ENCODE measurements at places on chromosomes 6 and 20.

DNA sequence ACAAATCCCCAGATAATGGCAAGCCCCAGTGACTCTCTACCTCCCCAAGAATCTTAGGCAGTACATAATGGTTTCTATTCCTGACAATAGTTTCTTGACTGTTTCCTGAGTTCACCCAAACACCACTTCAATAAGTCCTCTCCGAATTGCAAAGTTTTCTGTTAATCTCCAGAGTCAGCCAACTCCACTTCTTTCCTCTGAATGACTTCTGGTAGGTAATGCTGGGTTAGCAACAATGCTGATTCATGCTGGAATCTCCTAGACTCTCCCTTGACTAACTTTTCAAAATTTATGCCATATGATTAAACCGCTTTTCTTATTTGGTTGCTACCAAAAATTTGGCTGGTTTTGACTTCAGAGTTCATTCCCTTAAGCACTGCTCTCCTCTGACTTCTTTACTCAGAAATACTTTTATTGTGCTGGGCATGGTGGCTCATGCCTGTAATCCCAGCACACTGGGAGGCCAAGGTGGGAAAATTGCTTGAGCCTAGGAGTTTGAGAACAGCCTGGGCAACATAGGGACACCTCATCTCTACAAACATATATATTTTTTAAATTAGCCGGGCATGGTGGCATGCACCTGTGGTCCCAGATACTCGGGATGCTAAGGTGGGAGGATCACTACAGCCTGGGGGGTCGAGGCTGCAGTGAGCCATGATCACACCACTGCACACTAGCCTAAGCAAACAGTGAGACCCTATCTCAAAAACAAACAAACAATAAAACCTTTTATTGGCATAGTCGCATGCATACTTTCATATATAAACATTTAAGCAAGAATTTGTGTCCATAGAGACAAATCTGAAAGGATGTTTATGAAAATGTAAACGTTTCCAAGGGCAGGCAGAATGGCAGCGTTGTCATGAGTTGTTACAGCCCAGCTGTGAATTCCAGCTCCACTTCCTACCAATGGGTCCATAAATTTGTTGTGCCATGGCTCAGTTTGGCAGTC lies 249.3 kb upstream of the PLN start:
- no peak for DNase-seq

DNA sequence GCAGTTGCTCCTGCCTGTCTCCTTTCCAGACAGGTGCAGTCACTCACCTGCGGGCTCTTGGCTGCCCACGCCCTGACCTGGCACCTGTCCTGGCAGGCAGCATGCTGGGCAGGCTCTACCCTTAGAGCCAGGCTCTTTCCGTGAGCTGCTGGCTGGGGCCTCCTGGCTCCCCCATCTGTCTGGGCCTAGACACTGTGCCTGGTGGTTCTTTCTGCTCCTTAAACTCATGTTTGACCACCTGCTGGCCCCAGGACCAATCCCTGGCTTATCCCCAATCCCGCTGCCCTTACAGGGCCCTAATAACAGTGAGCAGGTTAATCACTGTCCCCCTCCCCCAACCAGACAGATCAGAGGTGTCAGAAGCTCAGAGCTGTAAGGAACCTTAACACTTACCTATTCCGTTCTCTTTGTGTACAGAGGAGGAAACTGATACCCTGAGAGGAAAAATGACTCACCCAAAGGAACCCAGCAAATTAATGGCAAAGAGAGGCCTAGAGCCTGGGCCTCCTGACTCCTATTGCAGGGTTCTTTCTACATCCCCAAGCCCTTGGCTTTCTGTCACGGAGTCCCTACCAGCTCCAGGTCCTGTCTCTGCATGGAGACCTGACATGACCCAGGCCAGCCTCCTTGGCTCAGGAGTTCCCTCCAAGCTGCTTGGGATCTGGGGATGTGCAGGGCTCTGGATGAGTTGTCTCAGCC lies 54.7 kb downstream of the RAB44 start:
- DNase-seq, result no peak

- no peak for DNase-seq
These were observed 144.0 kb downstream of the LRRC1 start for GRCh38 chr6:53938810-53939209.

GRCh38 chr6:99689916-99690685 lies 83.5 kb downstream of the PRDM13 start:
- DNase-seq, result no peak

GRCh38 chr6:122702841-122703240 lies 76.7 kb upstream of the FABP7 start:
- DNase-seq, result no peak

- DNase-seq, result no peak
These were observed 6.6 kb downstream of the GMPR start for GRCh38 chr6:16244869-16245451.

DNA sequence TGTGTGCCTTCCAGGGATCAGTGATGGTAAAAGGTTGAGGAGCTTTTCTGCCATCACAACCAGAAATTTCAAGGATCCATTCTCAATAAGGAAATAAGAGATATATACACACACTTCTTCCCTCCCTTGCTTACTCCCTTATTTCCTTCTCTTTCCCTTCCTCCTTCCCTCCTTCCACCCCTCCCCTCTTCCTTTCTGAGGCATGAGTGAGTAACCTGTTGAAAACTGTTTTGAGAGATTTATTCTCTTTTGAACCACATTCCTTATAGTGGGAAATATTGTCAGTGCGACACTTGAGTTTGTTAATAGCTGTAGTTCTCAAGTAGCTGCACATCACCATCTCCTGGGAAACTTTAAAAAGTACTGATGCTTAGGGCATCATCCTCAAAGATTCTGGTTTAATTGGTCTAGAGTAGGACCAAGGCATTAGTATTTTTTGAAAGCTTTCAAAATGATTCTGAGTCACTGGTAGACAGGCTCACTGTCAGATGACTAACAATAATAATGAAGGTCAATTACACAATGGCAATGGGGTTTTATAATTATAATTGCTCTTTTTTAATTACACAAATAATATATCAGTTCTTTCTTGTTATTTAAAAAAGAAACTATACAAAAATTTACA lies 109.9 kb downstream of the POPDC3 start:
- no peak for DNase-seq

All from activated CD8-positive, alpha-beta memory T cell treated with anti-CD3 and anti-CD28 coated beads for 4 hours (primary cell).